ENCODE measurements at places on chromosomes 3 and 15.
A peak's percentile ranks its signal among the peaks of the same experiment; 100 is the strongest.

- no peak for DNase-seq
These were observed 657.1 kb downstream of the GRM7 start for GRCh38 chr3:7518026-7518425.

DNA sequence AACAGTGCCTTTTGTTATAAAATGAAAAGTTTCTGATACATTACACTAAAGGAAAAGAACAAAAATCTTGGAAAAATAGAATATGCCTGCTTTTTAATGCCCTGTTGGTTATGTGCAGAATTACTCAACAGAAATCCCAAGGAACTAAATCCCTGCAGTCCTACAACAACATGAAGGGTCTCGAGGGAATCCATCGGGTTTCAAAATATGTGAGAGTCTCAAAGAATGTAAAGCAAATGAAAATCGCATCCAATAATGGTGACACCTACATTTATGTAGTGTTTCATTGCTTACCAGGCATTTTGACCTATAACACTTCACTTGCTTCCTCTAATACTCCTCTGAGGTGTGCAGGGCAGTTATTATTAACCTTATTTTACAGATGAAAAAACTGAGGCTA, 411.3 kb downstream of the FOXP1 start:
- DNase-seq: no peak

DNA sequence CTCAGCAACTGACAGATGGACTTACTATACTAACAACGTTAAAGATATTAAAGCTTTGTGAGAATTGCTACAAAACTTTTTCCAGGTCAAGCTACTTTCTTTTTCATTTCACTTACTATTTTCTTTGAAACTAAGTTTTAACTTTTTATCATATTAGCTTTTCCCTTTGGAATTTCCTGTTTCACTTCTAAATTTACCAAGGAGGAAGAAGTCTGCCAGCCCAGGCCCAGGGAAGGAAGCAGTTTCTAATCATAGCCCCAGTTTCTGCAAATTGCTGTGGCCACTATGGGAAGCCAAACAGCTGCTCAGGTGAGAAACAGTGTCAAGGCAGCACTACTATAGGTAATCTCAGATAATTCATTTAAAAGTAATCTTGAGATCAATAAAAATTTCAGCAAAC, 18.4 kb downstream of the CYFIP1 start:
- no peak for DNase-seq

DNA sequence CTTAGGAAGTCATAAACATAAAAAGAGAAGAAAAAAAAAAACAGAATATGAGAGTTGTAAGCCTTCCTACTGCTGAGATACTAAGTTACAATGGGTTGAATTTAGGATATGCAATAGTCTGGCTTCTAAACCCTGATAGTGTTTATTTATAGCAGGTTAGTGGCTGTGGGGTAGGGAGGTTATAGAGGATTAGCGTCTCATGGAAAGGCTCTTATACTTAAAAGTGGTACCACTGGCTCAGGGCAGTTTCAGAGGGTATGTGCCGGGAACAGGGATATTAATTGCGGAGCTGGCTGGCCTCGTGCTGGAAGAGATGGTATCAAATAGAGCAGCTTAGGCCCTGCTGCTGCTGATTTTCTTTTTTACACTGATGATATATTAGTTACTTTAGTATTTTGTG, 60.8 kb downstream of the PFN2 start:
- DNase-seq: no peak

DNA sequence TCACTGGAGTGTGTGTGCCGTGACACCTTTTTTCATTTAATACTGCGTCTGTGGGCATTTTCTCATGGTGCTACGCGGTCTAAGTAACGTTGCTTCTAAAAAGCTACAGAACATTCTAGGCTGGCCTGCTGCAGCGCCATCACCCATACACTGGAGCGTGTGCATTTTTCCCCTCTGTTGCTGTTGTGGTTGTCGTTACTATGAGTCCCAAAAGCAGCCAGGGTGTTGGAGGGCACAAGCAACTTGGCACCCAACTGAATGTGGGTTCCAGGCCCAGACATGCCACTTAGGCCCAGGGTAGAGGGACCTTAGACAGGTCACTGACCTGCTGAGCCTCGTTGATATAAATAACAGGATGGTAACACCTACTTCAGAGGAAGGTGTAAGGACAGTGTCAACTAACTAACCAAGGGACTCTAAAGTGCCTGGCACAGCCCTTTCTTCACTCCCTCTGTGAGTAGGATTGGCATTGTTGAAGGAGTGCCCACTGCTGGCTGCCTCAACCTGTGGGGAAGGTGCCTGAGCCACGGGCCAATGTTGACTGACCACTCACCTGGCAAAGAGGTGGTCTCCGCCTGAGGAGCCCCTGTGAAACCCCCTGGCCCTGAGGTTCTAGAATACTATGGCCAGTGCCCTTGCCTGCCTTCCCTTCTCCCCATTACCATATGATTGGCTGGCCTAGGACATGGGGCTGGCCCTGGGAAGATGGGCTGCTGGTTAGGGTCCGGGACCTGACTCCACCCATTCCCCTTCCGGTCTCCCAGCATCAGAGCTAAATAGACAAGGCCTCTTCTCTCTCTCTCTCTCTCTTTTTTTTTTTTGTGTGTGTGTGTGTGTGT, 3.5 kb downstream of the CSK start:
- DNase-seq: no peak

GRCh38 chr3:101194392-101194791, 126.0 kb downstream of the IMPG2 start:
- DNase-seq: no peak

DNA sequence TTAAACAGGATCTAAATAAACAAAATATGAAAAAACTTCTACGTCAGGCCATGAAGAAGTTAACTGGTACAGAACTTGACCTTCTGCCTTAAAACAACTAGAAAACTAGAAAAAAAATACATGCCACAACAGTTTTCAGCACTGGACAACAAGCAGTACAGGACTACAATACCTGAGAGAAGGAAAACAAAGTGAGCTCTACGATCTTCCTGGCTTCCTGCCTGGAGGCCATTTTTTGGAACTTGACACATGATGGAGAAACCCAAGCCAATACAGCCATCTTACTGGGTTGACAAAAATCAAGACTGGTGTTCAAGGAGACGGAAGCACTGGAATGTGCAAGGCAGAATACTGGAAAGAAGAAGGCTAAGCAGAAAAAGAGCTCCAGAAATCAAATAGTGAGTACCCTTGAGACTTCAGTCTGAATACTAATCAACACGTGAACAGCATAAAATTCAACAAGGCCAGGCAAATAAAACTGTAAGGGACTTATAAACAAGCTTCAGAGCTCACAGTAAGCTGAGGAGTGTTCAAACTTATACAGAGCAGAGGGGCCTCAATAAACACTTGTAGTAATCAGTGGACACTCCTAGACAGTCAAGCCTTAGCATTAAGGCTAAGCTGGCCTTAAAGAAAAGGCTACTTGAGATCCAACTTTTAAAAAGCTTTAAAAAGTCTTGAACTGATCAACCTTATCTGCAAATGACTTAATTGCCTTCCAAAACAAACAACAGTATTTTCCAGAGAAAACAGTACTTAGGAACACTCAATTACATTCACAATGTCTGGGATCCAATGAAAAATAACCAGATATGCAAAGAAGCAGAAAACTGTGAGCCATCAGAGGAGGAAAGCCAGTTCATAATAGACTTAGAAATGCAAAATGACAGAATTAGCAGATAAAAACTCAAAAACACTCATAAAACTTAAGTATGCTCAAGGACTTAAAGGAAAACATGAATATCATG, 63.2 kb downstream of the DLG1 start:
- DNase-seq: no peak

- no peak for DNase-seq
These were observed 27.4 kb downstream of the SEC22A start for GRCh38 chr3:123229145-123229544.

DNA sequence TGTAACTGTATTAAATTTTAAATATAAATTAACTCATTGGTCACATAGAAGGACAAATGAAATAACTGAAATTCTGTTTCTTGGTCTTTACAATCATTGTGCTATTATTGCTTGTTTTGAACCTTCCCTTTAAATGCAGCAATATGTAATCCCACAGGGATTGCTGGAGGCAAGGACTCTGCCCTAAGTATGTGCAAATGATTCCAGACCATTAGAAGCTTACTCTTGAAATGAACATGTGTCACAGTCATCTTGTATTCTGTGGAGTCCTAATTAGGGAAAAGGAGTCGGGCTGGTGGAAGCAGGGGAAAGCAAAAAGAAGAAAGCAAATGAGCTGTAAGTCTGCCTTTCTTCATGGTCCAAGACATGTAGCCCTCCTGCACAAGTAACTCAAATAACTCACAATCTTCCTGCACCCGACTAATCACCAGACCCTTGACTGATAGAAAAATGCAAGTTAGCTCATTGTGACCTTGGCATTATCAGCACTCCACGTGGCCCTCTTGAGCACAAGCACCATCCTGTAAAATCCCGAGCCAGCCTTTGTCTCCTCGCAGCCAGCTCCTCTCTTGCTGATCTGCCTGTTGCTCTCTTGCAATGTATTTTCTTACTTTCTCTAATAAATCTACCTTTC, 2.3 kb upstream of the TMPRSS7 start:
- no peak for DNase-seq

DNA sequence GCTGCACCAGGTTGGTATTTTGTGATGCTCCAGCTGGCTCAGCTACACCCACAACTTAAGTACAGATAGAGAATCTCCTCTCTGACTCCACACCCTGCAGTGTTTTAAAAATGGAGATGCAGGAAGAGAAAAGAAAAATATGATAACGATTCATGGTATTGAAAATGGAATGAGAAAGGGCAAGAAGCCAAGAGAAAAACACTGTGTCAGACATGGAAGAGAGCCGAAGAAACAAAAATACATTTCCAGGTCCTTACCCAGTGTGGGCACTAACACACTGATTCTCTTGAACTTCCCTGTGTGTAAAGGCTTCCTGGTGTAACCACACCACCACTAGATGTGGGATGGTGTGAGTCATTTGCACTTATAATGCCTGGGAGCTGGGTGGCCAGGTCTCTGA, 93.1 kb downstream of the GMPS start:
- no peak for DNase-seq

DNA sequence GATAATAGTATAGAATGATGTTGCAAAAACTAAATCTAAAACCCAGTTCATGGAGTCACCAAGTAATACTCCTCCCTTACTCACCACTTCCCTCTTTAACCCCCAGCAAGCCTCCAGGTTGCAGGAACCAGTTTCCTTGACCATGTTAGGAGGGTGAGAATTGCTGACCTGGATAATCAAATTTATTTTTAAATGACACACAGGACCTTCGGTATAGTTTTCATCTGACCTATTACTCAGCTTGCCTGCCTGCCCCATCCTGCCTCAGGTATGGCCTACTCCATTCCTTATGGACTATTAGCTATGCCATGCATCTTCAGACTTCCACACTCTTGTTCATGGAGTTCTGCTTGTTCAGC, 883 bp downstream of the RTP4 start:
- DNase-seq: no peak

GRCh38 chr3:165749821-165750220, 87.4 kb downstream of the BCHE start:
- DNase-seq: no peak

- no peak for DNase-seq
These were observed 171.3 kb upstream of the GADL1 start for GRCh38 chr3:31065765-31066164.

GRCh38 chr3:105032541-105032940, 334.2 kb upstream of the ALCAM start:
- DNase-seq: no peak

DNA sequence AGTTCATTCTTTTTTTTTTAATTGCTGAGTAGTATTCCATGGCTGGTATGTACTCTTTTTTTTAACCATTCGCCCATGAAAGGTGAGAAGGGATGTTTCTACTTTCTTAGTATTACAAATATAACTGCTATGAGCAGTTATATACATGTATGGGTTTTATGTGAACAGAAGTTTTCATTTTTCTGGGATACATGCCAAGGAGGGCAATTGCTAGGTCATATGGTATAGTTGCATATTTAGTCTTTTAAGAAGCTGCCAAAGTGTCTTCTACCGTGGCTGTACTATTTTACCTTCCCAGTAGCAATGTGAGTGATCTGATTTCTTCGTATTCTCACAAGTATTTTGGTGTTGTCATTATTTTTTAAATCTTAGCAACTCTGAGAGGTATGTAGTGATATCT, 11.2 kb upstream of the KLHL40 start:
- no peak for DNase-seq

DNA sequence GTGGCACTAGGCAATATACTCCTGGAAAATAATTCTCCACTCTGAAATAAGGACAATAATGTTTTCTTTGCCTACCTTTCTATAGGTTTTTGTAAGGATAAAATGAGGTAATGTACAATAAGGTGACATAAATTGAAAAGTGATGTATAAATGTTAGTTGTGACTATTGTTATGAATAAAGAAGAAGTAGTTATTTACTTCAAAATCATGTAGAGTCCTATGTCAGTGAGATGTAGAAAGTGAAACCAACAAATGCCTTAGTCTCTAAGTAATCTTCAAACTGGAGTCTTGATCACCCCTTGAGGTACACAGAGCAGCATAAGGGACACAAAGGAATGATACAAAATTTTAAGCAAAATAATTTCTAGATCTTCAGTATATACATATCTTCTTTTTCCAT, 60.3 kb upstream of the TP63 start:
- DNase-seq: no peak

- DNase-seq: peak; percentile 15
These were observed 39.0 kb downstream of the IL12A start for GRCh38 chr3:160027541-160028195.

- no peak for DNase-seq
These were observed 20.0 kb upstream of the BLM start for GRCh38 chr15:90697175-90697574.

DNA sequence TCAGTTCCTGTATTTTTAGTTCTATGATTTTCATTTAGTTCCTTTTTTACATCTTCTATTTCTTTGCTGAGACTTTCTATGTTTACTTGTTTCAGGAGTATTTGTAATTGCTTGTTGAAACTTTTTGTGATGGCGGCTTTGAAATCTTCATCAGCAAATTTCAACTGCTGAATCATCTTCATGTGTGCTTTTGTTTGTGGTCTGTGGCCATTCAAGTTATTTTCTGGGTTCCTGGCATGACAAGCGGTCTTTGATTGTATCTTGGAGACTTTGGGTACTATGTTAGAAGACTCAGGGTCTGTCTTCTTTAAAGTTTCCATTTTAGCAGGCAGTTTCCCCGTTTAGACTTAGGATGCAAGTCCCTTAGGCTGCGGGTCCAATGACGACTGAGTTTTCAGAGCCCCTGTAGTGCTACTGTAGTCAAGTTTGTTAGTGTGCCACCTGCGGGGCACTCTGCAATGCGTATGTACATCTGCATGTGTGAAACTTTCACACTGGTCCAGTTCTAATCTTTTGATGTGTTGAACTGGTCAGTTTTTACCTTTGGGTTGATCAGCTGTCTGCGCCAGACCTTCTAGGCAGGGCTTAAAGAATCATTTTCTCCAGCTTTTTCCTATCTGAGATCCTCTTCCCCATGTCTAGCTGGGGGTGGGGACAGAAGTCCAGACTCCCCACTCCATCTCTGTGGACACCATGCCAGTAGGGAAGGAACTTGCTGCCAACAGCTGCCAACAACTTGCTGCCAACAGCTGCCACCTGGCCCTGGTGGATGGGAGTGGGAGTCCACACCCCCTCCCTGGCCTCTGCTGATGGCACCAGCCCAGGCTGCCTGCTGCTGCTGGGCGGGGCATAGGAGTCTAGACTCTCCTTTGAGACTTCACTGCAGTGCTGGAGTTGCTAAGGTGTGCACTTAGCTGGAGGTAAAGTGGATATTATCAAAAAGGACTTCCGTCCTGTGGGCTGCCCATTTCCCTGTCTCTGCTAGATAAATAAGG, 190.9 kb downstream of the TJP1 start:
- DNase-seq: no peak

GRCh38 chr3:56118968-56119367, 349.3 kb downstream of the ERC2 start:
- DNase-seq: no peak

- DNase-seq: no peak
These were observed 435 bp downstream of the RAB27A start for GRCh38 chr15:55289011-55289745.
